ENCODE measurements at places on chromosomes 6 and 20.

- DNase-seq, result no peak
Measured at GRCh38 chr20:48832405-48832730, 4.6 kb upstream of the PREX1 start.

DNA sequence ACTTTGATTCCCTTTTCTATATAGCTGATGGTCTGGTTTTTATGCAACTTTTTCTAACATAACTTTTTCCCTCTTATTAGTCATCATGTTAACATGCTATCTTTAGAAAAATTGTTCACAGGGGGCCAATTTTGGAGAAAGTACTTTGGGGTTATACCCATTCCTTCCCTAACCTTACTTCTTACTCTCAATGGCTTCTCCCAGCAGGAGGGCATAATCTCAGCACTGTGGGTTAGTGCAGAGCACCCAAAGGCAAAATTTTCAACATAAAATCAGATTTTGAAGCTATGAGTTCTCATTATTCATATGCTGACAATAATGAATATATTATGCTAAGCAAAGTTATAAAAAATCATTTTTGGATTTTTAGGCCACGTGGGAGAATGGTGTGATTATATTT, 299.2 kb downstream of the SLC35F1 start:
- DNase-seq, result no peak

- no peak for DNase-seq
Measured at GRCh38 chr6:110589865-110590513, 113.6 kb upstream of the SLC22A16 start.

GRCh38 chr6:41836022-41836659, 48.6 kb downstream of the TOMM6 start:
- no peak for DNase-seq

DNA sequence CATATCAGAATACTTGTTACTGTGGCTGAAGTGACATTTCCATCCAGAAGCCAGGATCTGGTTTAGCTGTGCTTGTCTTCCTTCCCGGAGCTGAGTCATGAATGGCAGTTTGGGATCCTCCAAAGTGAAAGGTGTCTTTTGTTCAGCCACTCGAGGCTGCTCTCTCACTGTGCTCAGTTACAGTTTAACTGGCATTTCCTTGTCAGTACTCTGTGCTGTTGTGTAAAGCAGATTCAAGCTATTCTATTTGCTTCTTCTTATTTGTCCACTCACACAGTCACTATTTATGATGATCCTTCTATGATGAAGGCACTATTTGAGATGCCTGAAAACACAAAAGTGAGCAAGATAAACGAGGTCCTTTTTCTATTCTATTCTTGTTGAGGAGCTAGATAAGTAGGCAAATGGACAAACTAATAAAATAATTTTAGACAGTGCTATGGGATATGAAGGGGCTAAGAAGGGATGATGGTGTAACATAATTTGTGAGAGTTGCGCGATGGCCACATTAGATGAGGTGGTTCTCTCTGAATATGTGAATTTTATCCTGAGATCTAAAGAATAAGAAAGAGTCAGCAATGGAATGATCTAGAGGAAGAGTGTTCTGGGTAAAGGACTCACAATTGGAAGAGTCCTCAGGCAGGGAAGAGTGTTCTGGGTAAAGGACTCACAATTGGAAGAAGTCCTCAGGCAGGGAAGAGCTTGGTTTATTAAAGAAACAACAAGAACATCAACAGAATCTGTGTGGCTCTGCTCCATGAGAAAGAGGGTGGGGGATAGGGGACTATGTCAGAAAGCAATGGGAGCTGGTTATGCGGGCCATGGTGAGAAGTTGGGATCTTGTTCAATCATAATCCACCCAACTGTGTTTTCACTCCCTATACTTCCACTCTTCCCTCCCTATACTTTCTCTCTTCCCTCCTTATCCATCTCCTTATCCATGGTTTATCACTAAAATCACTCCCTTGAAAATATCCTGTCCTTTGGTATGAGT, 40.1 kb downstream of the CYP24A1 start:
- no peak for DNase-seq

- DNase-seq, result no peak
Measured at GRCh38 chr20:11582060-11582459, 335.6 kb upstream of the BTBD3 start.

GRCh38 chr6:4803343-4803744, 27.1 kb downstream of the CDYL start:
- DNase-seq, result no peak

- DNase-seq, result no peak
Measured at GRCh38 chr20:13819885-13820645, 35.2 kb downstream of the NDUFAF5 start.

- DNase-seq, result no peak
Measured at GRCh38 chr6:150008588-150008987, 16.7 kb downstream of the RAET1L start.

DNA sequence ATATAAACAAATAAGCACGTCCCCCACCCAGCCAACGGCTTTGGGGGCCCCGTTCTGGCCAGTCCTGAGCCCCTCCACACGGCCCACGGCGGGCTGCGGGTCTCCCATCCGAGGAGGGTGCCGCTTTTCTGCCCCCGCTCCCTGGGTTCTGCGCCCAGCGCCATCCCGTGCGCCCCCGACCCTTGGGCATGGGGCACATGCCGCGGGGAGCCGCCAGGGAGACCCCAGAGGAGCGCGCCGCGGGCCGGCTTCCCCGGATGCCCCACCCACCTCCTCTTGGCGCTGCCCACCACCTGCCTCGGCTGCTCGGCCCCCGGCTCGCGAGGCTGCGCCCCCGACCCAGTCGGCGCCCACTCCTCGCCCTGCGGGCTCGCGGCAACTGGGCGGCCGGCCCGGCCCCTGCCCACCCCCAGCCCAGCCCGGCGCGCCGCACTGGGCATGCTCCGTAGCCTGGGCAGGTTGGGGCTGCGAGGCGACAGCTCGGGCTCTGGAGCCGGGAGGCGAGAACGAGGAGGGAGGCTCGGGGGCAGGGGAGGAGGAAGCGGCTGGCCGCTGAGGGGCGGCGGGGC, 570 bp upstream of the PLCB4 start:
- no peak for DNase-seq

GRCh38 chr20:63957690-63958441, 1.6 kb upstream of the UCKL1 start:
- DNase-seq, result no peak

- DNase-seq, result no peak
Measured at GRCh38 chr6:108492131-108492766, 68.5 kb upstream of the FOXO3 start.

- no peak for DNase-seq
Measured at GRCh38 chr6:104957301-104958177, 632 bp downstream of the LIN28B start.

Data from stimulated activated effector memory CD8-positive, alpha-beta T cell treated with anti-CD3 and anti-CD28 coated beads, Interleukin-12 subunit alpha, Interleukin-12 subunit beta, amount 100 ng/mL, for 72 hours (primary cell).